Large intestine (tissue), 12 donors: ENCODE measurements at places on chromosomes 3 and 15. TPM values are rescaled to one million over a fixed set of nuclear protein-coding genes. Genes with fewer than 3 reads are reported as not detected.

GRCh38 chr15:59946084-59946483, 58.0 kb upstream of the FOXB1 start:
- no peaks in the 10 kb centered on the region for H3K36me3 ChIP-seq
- no peaks in the 10 kb centered on the region for H3K4me1 ChIP-seq
- H3K27me3 ChIP-seq: no peaks in the 10 kb centered on the region
- no peak overlapping the region for H3K27ac ChIP-seq
- no peak for DNase-seq

FETUB gene
- not detected for polyA plus RNA-seq

DNA sequence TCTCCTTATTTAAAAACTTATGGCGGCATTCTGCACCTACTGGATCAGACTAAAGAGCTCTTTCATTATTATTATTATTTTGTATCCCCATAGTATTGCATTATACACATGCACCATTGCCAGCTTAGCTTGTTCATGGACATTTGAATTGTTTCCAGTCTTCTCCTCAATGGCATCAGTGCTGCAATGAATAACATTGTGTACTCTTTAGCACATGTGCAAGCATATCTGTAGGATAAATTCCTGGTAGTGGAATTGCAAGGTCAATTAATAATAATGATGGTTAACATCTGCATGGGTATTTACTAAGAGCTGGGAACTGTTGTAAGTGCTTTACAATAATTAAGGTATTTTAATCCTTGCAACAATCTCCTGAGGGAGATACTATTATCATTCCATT, 52.0 kb downstream of the AMOTL2 start:
- DNase-seq: no peak
- no peak overlapping the region for H3K4me3 ChIP-seq
- H3K27ac ChIP-seq: no peak overlapping the region
- H3K36me3 ChIP-seq: no peaks in the 10 kb centered on the region

DNA sequence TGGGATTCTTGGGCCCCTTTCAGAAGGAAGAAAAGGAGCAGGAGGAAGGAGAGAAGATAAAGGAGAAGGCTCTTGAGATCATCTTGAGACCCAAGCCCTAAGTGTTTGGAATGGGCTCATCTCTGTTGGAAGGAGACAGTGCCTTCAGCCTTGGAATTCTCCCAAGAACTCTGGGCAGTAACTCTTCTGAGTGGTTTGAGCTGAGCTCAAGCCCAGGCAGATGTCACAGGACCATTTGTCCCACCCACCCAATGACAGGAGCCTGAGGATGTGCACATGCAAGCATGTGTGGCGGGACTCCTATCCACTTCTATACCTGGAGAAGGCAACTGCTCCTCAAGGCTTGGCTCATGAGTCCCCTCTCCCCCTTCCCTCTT, 14.6 kb upstream of the TMEM40 start:
- no peak overlapping the region for H3K4me3 ChIP-seq
- H3K27ac ChIP-seq: no peak overlapping the region
- no peak for DNase-seq
- no peaks in the 10 kb centered on the region for H3K27me3 ChIP-seq
- H3K36me3 ChIP-seq: no peaks in the 10 kb centered on the region
- H3K4me1 ChIP-seq: no peaks in the 10 kb centered on the region

GRCh38 chr15:89806559-89807550, 7.8 kb downstream of the ANPEP start:
- peaks cover 38% of the 10 kb centered on the region for H3K36me3 ChIP-seq
- peak; percentile 93 for DNase-seq
- H3K27me3 ChIP-seq: no peaks in the 10 kb centered on the region

GPR176 gene
- 9.4 TPM for polyA plus RNA-seq

SYNM gene
- 29.4 TPM for polyA plus RNA-seq

ARMC8 gene
- polyA plus RNA-seq: 30.6 TPM

HDGFL3 gene
- polyA plus RNA-seq: 30.4 TPM

FBXO40 gene
- polyA plus RNA-seq: not detected

CCR8 gene
- polyA plus RNA-seq: 0.09 TPM

- H3K27me3 ChIP-seq: no peaks in the 10 kb centered on the region
- DNase-seq: peak; percentile 93
- no peak overlapping the region for H3K4me3 ChIP-seq
Measured at GRCh38 chr3:46947981-46948791, 28.4 kb downstream of the CCDC12 start.

DNA sequence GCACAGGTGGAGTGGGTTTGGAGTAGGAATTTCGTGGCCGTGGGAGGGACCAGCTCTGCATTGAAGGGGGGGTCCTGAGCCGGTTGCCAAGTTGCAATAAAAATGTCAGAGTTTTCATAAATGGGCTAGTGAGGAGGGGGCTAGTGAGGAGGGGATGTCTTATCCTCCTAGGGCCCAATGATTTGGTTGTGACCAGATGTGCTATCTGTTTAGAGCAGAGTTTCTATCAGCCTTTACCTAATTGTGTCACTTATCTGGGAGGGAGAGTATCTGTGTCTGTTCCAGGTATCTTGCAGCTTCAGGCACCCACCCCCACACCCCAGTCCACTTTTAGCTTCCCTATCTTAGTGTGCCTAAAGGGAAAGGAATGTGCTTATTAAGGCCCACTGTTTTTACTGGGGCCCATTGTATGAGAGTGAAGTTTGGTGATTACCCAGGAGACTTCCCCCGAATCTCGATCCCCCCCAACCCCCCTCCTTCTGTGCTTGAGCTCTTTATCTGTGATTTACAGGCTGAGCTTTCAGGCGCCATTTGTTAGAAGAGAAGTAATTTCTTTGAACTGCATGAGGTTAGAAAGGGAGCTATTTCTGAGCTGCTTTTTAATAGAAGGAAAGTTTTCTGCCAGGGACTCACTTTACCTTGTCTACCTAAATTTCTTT, 42.6 kb downstream of the PPCDC start:
- peak; percentile 40 for DNase-seq
- H3K4me3 ChIP-seq: no peak overlapping the region
- no peaks in the 10 kb centered on the region for H3K27me3 ChIP-seq
- peak overlapping the region; percentile 86 for H3K27ac ChIP-seq
- H3K4me1 ChIP-seq: peaks cover 16% of the 10 kb centered on the region

DNA sequence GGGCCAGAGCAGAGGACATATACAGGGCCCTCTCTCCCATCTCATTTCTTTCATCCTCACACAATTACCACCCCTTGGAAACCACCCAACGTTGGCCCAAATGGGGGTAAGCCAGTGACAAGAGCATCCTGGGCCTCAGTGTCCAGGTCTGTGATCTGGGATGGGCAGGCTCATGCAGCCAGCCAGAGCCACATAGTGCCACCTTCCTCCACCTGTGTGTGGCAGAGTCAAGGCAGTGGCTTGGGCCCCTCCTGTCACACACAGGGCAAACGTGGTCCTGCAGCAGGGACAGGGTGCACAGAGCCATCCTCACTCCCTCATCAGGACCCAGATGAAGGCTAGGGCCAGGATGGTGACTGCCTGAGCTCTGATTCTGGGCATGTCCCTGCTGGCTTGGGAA, 2.3 kb upstream of the MYL3 start:
- DNase-seq: no peak
- no peaks in the 10 kb centered on the region for H3K36me3 ChIP-seq
- no peaks in the 10 kb centered on the region for H3K27me3 ChIP-seq

INTS14 gene
- 43.0 TPM for polyA plus RNA-seq

PLCL2 gene
- polyA plus RNA-seq: 10.2 TPM

AQR gene
- polyA plus RNA-seq: 27.5 TPM

- H3K4me3 ChIP-seq: no peak overlapping the region
- no peaks in the 10 kb centered on the region for H3K36me3 ChIP-seq
- peaks cover 25% of the 10 kb centered on the region for H3K4me1 ChIP-seq
Measured at GRCh38 chr3:73448761-73449301, 175.9 kb downstream of the PDZRN3 start.

FILIP1L gene
- polyA plus RNA-seq: 36.3 TPM

HRH1 gene
- polyA plus RNA-seq: 1.4 TPM

GRCh38 chr3:171336406-171336805, 123.8 kb downstream of the TNIK start:
- no peaks in the 10 kb centered on the region for H3K36me3 ChIP-seq
- no peak overlapping the region for H3K4me3 ChIP-seq
- H3K4me1 ChIP-seq: peaks cover 29% of the 10 kb centered on the region
- no peaks in the 10 kb centered on the region for H3K27me3 ChIP-seq

DNA sequence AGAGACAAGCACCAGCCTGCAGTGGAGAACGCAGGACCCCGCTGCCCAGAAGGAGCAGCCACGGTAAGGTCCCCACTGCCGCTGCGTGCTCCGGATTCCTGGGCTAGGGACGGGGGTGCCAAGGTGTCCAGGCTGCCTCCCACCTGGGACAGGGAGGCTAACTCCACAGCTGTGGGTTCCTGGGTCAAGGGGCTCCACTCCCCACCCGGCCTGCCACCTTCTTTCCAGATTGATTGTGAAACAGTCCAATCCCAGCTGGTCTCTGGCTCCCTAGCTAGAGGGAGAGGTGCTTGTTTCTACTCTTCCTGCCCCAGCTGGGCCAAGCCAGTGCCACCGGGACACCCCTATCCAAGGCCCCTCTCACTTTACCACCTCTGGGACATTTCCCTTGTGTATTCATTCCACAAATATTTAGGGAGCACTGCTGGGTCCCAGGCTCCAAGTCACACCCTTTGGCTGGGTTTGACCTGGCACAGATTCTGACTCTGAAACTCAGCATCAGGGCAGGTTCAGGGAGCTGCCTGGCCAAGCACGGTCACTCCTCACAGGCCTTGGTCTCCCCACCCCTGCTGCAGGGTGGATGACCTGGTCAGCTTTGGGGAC, 1.9 kb downstream of the PAK6 start:
- no peaks in the 10 kb centered on the region for H3K36me3 ChIP-seq
- no peak overlapping the region for H3K27ac ChIP-seq
- peaks cover 17% of the 10 kb centered on the region for H3K27me3 ChIP-seq
- no peak for DNase-seq

DNA sequence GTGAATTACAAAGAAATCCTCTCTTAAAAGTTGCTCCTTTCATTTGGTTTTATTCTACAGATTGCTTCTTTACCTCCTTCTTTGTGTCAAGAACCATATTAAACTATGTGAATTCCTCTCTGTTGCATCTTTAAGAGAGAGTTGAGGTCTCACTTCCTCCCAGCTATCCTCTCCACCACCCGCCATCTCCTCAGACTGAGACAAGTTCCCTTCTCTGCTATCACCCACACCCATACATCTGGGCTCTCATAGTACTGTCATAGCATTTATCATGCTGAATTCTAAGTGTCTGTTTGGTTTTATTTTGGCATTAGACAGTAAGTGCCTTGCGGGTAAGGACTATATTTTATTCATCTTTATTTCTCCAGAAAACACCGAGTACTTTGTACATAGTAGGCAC, 54.2 kb downstream of the B3GALNT1 start:
- H3K4me1 ChIP-seq: no peaks in the 10 kb centered on the region
- no peak overlapping the region for H3K27ac ChIP-seq
- no peak for DNase-seq
- no peaks in the 10 kb centered on the region for H3K36me3 ChIP-seq
- no peak overlapping the region for H3K4me3 ChIP-seq

C3orf49 gene
- polyA plus RNA-seq: 0.33 TPM

GRCh38 chr3:188124184-188124583, 29.8 kb upstream of the LPP start:
- no peak for DNase-seq
- H3K27ac ChIP-seq: no peak overlapping the region
- peaks cover 16% of the 10 kb centered on the region for H3K4me1 ChIP-seq
- no peaks in the 10 kb centered on the region for H3K27me3 ChIP-seq
- no peak overlapping the region for H3K4me3 ChIP-seq

DNA sequence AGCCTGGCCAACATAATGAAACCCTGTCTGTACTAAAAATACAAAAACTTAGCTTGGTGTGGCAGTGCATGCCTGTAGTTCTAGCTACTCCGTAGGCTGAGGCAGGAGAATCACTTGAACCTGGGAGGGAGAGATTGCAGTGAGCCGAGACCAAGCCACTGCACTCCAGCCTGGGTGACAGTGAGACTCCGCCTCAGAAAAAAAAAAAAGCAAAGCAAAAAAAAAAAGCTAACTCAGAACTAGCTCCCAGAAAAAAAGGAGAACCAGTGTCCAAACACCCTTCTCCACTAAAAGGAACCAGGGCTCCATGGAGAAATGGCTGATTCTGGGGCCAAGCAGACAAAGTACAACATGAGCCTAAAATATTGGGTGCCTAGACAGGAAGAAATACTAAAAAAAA, 16.7 kb upstream of the CRTC3 start:
- H3K4me1 ChIP-seq: no peaks in the 10 kb centered on the region
- H3K36me3 ChIP-seq: no peaks in the 10 kb centered on the region
- DNase-seq: no peak
- H3K4me3 ChIP-seq: no peak overlapping the region

- no peaks in the 10 kb centered on the region for H3K27me3 ChIP-seq
- no peak overlapping the region for H3K4me3 ChIP-seq
Measured at GRCh38 chr3:110612045-110612444, 459.6 kb upstream of the NECTIN3 start.

ATP1B3 gene
- 261 TPM for polyA plus RNA-seq

GRCh38 chr15:99385865-99386264, 134.6 kb downstream of the LRRC28 start:
- DNase-seq: peak; percentile 60
- no peak overlapping the region for H3K4me3 ChIP-seq
- peaks cover 17% of the 10 kb centered on the region for H3K36me3 ChIP-seq

GRCh38 chr3:70582803-70583202, 270.4 kb upstream of the MDFIC2 start:
- H3K27me3 ChIP-seq: no peaks in the 10 kb centered on the region
- no peaks in the 10 kb centered on the region for H3K36me3 ChIP-seq
- no peaks in the 10 kb centered on the region for H3K4me1 ChIP-seq
- no peak for DNase-seq

DNA sequence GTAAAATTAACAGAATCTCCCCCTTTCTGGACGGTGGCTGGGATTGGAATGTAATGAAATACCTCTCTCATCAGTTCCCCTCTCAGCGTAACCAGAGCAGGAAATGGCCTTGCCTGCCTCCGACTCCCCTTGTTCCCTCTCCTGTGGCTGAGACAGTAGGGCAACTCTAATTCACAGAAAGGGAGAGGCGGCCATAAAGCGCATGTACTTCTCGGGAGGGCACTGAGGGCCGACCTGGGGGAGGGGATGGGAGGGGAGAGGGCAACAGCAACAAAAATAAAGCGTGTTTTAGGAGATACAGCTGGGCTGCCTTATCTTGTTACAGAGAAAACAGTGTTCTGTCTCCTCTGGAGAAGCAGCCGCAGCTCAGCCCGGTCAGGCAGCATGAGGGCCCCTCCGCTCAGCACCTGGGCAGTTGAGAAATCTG, 783.3 kb upstream of the ARRDC4 start:
- DNase-seq: peak; percentile 3
- H3K4me3 ChIP-seq: no peak overlapping the region
- no peaks in the 10 kb centered on the region for H3K36me3 ChIP-seq
- H3K27me3 ChIP-seq: peaks cover 3% of the 10 kb centered on the region

RHOV gene
- 0.54 TPM for polyA plus RNA-seq

- DNase-seq: no peak
- H3K4me1 ChIP-seq: no peaks in the 10 kb centered on the region
- no peaks in the 10 kb centered on the region for H3K36me3 ChIP-seq
- H3K27me3 ChIP-seq: no peaks in the 10 kb centered on the region
- no peak overlapping the region for H3K27ac ChIP-seq
Measured at GRCh38 chr3:132785292-132785691, 63.1 kb upstream of the NPHP3 start.
